ENCODE measurements at places on chromosomes 5 and 9.

DNA sequence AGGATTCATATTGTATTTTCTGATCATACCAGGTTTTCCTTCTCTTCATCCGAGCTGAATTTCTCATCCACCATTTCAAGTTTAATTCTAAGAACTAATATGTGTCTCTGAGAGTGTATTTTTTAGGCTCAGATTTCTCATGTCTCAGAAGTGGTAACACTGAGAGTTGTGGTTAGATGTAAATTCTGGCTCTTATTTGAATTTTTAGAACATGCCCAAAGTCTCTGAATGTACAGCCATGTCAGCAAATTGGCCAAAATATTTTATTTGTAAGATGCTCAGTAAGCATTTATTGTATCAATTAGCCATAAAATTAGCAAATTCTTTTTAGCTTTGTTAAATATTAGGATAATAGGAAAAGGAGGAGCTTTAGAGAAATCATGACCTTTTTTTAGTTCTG, 16.6 kb downstream of the SV2C start:
- H3K36me3 ChIP-seq: no peaks in the 10 kb centered on the region
- no peak for DNase-seq
- no peak overlapping the region for H3K4me3 ChIP-seq
- no peaks in the 10 kb centered on the region for H3K27me3 ChIP-seq
- H3K27ac ChIP-seq: no peak overlapping the region
- H3K4me1 ChIP-seq: no peaks in the 10 kb centered on the region

GRCh38 chr5:101520417-101520816, 617.3 kb upstream of the ST8SIA4 start:
- H3K36me3 ChIP-seq: no peaks in the 10 kb centered on the region
- DNase-seq: no peak
- no peaks in the 10 kb centered on the region for H3K27me3 ChIP-seq
- no peak overlapping the region for H3K27ac ChIP-seq

DNA sequence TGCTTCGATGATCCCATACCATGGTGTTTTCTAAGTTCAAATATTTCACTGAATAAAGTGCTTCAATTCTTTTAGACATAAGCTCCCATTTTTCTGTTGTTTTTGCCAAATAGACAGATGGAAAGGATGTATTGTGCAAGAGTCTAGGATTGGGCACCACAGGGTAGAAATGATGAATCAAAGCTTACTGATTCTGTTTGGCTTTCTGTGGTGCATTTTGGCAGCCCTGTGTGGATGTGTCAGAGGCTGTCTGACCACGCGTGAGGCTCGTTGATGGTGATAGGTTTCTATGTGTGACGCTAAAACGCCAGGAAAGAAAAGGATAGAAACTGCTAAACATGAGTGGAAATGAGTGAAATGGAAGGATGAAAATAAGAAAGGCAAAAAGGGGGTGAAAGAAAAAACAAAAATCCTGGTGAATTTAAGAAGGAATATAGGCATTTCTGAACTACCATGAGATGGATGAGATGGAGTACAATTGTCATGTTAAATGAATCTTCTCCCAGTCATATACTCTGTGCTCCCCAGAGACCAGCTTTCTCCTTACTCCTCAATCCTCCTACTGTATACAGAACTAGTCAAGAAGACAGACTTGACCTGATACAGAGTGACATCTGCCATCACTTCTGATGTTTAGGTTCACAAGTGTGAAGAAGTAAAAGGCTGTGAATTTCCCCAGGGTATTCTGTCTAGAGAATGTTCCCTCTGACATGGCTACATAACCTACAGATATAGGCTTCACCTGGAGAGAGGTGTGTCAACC, 54.4 kb downstream of the ANKH start:
- DNase-seq: peak; percentile 19

- no peaks in the 10 kb centered on the region for H3K4me1 ChIP-seq
- no peak overlapping the region for H3K27ac ChIP-seq
- no peak for DNase-seq
- no peaks in the 10 kb centered on the region for H3K27me3 ChIP-seq
These were observed 25.1 kb downstream of the XRCC4 start for GRCh38 chr5:83102364-83102980.

- H3K27ac ChIP-seq: no peak overlapping the region
- H3K27me3 ChIP-seq: no peaks in the 10 kb centered on the region
- peaks cover 1% of the 10 kb centered on the region for H3K4me1 ChIP-seq
- H3K36me3 ChIP-seq: no peaks in the 10 kb centered on the region
These were observed 230.6 kb downstream of the GNA14 start for GRCh38 chr9:77417566-77417965.

- H3K4me1 ChIP-seq: peaks cover 3% of the 10 kb centered on the region
- H3K27me3 ChIP-seq: no peaks in the 10 kb centered on the region
- no peak overlapping the region for H3K27ac ChIP-seq
- H3K36me3 ChIP-seq: no peaks in the 10 kb centered on the region
These were observed 18.2 kb upstream of the DCP2 start for GRCh38 chr5:112958093-112959088.

GRCh38 chr5:57470339-57470738, 12.3 kb downstream of the ACTBL2 start:
- no peaks in the 10 kb centered on the region for H3K27me3 ChIP-seq
- H3K4me3 ChIP-seq: no peak overlapping the region
- DNase-seq: no peak
- no peaks in the 10 kb centered on the region for H3K4me1 ChIP-seq
- no peak overlapping the region for H3K27ac ChIP-seq
- H3K36me3 ChIP-seq: no peaks in the 10 kb centered on the region
